H1 (cell line): ENCODE measurements at places on chromosomes 4 and X. TPM values are rescaled to one million over a fixed set of nuclear protein-coding genes. Genes with fewer than 3 reads are reported as not detected.

- DNase-seq = no peak
Observed at GRCh38 chrX:37796805-37797204, 16.9 kb downstream of the CYBB start.

The CT83 gene
- total RNA-seq = not detected in 2 replicates

- no peak for DNase-seq
Observed at GRCh38 chrX:103356858-103357257, 552 bp downstream of the TCEAL9 start.

GRCh38 chrX:65997978-65998717, 41.7 kb downstream of the VSIG4 start:
- DNase-seq = no peak

GRCh38 chr4:108834166-108834834, 71.4 kb upstream of the ETNPPL start:
- no peak for DNase-seq

The RHOXF2 gene
- not detected in 2 replicates for total RNA-seq

- DNase-seq = no peak
Observed at GRCh38 chr4:157076578-157076947, 613 bp downstream of the GLRB start.

The FAM184B gene
- total RNA-seq = 0.39 and 0.46 TPM in 2 replicates
